Fibroblast of skin of right biceps (primary cell): ENCODE measurements at places on chromosomes 11 and 22.

DNA sequence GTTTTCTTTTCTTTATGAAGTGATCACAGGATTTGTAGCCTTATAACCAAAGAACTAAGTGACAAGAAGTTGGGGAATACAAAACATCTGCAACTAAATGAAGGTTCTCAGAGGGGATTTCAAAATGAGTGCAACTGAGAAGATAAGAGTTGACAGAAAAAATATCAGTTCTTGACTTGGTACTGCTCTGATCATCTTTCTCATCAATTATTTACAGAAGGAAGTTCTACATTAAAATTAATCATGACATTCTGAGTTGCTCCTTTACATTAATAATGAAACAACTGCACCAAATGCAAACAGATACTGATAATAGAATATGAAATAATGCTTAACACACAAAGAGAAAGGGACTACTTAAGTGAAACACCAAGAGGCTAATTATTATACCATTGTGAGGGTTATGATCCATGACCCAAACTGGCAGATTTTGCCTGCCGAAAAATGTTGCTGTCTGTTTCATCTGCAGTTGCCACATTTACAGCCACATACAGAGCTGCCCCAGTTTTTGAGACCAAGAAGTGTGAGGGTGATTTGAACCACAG lies 561.9 kb upstream of the ANO5 start:
- DNase-seq, result no peak

GRCh38 chr11:125345421-125346178 lies 150.5 kb downstream of the FEZ1 start:
- peak; percentile 69 for DNase-seq

DNA sequence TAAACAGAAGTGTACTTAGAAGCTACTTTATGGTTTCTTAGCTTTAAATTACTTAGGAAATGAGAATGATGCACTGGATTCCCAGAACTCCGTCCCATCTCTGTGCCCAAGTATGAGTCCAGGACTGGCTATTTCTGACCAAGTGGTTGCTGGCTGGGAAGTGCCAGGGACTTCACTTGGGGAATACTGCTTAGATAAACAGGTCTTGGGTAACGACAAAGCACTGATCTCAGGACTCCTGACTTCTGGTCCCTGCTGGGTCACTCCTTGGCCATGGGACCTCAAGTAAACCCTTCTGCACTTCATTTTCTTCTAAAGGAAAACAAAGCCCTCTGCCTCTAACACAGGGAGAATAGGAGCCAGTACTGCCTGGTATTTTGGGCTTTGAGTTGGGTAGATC lies 27.9 kb downstream of the ABTB2 start:
- DNase-seq, result no peak

DNA sequence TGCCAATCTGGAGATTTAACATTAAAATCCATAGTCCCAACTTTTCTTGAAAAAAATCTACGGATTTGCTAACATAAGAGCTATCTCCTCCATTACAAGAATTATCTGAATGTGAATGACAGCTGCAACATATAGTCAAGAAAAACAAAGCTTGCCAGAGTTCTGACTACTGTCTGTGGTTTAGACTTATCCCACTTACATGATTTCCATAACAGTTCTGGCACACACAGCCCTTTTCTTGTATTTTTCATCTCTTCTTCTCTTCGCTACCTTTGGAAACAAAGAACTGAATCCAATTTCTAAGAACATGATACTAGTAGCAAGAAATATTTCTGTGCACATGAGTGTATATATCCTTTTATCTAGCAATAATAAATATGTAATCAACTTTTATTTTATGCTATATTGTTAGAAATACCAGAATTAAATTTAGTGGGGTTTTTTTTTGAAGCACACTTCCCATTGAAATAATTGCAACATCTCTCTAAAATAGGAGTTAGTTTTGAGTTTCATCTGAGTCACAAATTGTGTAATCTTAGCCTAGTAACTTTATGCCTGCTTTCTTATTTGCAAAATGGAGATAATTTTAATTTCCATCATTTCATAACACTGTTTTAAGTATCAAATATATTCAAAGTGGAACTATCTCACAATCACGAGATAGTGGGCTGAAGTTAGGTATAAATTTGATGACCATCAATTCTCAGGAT lies 1217.6 kb downstream of the JRKL start:
- no peak for DNase-seq

DNA sequence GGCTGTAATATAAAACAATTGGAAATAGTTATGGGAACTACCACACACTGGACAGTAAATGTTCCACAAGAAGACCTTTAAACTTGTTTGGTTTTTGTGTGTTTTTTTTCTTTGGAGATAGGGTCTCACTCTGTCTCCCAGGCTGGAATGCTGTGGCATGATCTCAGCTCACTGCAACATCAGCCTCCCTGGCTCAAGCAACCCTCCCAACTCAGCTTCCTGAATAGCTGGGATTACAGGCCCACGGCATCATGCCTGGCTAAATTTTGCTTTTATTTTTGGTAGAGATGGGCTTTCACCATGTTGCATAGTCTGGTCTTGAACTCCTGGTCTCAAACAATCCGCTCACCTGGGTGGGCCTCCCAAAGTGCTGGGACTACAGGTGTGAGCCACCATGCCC lies 121.0 kb downstream of the MPPED2 start:
- DNase-seq, result no peak

GRCh38 chr11:25859776-25860175 lies 472.2 kb upstream of the ANO3 start:
- no peak for DNase-seq

- peak; percentile 57 for DNase-seq
These were observed 25.8 kb downstream of the DDIAS start for GRCh38 chr11:82927264-82927880.

- DNase-seq, result no peak
These were observed 163.0 kb downstream of the KIRREL3 start for GRCh38 chr11:126837581-126837980.

DNA sequence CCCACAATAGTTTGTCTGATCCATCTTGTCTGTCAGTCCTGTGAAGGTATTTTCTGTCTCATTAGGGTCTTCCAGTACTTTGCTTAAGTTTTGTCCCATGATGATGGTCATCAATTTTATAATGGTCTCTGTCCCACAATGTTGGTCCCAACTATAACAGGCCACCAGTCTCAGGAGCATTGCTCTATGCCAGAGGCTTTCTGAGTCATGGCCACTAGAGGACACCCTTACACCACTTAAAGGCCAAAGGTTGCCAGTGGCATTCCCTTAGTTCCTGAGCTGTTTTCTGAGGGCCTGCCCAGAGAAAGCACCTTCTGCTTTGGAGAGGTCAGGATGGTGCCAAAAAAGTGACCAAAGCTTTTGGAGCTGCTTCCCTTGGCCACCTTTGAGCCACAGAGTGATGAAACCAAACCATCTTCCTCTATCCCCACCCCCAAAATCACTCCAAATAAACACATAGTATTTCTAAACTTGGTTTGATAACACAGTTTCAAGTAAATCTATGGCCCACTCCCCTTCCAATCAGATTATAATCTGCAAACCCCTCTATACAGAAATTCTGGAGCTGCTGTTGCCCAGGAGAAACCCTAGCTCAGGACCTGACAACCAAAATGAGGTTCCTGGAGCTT lies 19.3 kb downstream of the EIF3F start:
- peak; percentile 65 for DNase-seq

- DNase-seq, result no peak
These were observed 336.7 kb downstream of the LUZP2 start for GRCh38 chr11:24833573-24833972.
